ENCODE measurements at places on chromosomes 2 and 18.

DNA sequence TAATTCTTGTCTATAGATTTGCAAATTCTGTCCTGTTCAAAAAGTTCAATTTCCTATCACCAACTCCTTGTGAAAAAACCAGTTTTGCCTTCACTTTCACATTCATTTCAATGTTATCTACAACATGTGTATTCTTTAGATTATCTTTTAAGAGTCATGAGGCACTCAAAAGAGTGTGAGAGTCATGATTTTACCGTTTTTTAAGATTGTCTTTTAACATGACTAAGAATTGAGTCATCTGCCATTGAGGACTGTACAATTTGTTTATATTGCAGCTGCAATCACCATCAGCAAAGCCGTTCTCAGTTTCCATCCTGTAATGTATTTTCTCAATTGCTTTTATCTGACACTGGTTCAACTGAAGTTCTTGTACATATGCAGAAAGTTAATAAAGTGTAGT lies 275.8 kb downstream of the LNPK start:
- DNase-seq, result no peak

- DNase-seq, result no peak
These were observed 12.0 kb upstream of the TMEM18 start for GRCh38 chr2:689237-689636.

DNA sequence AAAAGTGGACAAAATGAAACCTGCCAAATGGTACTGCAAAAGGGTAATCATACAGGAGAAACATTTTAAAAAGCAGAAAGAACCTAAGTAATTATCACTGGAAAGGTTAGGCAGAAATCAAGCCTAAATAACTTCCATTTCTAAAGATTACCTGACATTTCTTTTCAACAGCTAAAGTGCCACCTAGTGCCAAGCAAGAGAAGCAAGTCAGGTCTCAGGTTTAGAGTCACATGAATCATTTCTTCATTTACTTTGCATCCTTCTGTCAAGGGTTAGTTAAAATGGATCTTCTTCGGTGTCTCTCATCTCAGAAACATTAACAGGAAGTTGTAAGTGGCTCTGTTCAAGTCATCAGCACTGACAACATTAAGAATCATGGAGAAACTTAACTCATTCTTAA lies 90.3 kb downstream of the AKAIN1 start:
- DNase-seq, result no peak

GRCh38 chr2:113260991-113261390 lies 17.7 kb downstream of the PAX8 start:
- no peak for DNase-seq

- no peak for DNase-seq
These were observed 108.7 kb upstream of the FSHR start for GRCh38 chr2:49262801-49263560.

DNA sequence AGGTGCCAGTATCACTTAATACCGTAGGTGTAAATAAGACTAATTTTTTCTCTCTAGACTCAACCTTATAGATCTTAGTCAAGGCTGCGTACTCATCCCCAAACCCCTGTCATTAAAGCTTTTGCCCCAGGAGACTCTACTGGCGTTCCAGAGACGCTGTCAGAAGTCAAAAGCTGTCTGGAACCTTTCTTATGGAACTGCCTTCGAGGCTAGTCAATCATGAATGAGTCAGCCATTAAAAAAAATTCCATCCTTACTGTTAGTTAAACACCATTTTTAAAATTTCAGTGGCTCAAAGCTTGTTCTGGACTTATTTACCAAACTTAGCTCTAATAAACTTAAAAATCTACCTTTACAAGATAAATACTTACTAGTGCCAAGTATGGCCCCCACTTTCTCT lies 52.1 kb downstream of the SPRED2 start:
- no peak for DNase-seq

Data from stimulated activated CD4-positive, alpha-beta T cell treated with anti-CD3 and anti-CD28 coated beads, Interleukin-15, amount 100 ng/mL, for 1 hour (primary cell).